Activated gamma-delta T cell treated with anti-CD3 and anti-CD28 coated beads, Interleukin-2, amount 50 U/mL, for 16 hours (primary cell): ENCODE measurements at places on chromosomes 1 and 21.

GRCh38 chr1:156959925-156960324, 39.5 kb downstream of the LRRC71 start:
- no peak for DNase-seq

DNA sequence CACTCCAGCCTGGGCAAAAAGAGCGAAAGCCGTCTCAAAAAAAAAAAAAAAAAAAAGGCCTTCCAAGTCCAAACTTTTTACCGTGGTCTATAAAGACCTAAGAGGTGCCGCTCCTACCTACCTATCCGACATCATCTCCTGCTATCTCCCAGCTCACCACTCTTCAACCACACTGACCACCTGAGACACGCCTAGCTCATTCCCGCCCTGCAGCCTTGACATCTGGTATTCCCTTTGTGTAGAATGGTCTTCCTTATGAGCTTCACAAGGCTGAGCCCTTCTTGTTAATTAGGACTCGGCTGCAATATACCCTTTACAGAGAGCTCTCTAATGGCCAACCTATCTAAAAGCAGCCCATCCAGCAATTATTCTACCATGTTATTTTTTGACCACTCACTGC, 680 bp downstream of the MAGOH start:
- no peak for DNase-seq

DNA sequence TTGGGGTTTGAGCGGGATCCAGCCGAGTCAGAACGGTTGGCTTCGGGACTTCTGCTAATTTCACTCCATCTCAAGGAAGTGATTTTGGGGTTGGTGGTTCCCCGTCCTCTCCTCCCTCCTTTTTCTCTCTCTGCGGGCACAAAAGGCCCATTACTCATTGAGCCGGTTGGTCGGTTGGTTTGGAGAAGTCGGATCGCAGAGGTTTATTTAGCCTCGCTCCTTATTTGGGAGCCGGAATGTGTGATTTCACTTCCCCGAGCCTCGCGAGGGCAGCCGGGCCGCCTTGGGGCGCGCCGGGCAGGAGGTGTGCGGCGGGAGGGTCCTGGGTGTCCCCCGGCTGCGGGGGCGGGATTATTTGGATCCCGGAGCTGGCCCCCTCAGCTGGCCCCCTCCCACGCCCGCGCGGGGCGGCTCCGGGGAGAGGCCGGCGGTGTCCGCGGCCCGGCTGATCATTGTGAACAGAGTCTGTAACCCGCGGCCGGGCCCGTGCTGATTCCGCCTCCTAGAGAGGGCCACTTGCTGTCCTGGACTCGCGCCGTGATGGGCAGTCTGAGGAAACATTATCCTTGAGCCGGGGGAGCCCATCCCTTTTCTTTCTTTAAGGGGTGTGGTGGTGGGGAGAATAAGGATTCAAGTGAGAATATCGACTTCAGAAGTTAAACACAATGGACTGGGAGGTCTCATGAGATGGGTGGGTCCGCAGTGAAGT, 1.2 kb downstream of the MAPKAPK2 start:
- no peak for DNase-seq

DNA sequence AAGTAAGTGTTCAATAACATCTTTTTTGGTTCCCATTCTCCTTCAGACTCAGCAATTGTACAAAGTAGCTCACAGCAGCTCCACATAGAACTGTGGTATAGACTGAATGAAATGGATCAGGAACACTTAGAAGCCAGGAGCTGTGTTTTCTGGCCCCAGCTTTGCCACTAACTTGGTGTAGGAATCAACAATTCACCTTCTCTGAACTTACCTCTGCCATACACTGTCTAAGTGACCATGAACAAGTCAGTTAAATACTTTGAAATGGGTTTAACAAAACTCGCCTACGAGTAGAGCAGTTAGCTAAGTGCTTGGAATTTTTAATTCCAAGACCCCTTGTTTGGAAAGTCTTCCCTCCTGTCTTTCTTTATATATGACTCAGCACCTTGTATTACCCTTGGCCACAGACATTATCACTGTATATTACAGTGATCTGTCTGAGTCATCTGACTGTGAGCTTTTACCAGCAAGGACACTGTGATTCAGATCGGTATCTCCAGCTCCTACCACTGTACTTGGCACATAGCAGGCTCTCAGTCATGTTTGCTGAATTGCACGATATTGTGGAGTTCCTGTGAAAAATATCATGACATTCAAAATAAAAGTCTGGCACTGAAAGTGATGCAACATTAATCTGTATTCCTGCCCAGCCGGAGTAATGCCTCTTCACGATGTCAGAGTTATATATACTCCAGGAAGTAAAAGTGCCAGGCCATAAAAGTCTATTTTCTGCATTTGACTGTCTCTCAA, 101.7 kb upstream of the BEND5 start:
- DNase-seq: no peak

GRCh38 chr1:21182181-21182731, 5.6 kb upstream of the EIF4G3 start:
- no peak for DNase-seq

- DNase-seq: no peak
Observed at GRCh38 chr1:225479996-225480720, 52.3 kb upstream of the LBR start.

DNA sequence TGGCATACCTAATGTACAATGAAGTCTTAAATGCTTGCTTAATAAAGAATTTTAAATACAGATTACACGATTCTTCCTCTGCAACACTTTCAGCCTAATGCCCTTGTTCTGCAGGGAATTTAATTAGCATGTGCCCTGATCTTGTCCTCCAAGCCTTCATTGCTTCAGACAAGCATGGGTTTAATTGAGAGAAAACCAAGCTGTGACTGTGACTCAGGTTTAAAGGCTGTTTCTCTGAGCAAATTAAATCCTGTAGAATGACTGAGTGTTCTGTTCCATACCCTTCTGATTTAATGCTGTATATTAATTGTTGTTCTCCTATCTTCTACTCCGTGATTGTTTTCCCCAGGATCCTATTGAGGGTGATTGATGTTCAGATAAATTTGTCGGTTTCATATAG, 269.0 kb upstream of the PRMT6 start:
- no peak for DNase-seq

DNA sequence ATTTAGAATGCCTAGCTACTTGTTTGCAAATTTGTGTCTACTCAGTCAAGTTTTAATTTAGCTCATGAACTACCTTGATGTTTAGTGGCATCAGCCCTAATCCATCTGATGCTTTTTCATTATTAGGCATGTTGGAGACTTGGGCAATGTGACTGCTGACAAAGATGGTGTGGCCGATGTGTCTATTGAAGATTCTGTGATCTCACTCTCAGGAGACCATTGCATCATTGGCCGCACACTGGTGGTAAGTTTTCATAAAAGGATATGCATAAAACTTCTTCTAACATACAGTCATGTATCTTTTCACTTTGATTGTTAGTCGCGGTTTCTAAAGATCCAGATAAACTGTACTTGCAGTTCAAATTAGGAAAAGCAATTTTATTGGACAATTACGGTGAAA, 7.6 kb downstream of the SOD1 start:
- DNase-seq: no peak

GRCh38 chr1:228045871-228046270, 36.6 kb upstream of the ARF1 start:
- DNase-seq: no peak

DNA sequence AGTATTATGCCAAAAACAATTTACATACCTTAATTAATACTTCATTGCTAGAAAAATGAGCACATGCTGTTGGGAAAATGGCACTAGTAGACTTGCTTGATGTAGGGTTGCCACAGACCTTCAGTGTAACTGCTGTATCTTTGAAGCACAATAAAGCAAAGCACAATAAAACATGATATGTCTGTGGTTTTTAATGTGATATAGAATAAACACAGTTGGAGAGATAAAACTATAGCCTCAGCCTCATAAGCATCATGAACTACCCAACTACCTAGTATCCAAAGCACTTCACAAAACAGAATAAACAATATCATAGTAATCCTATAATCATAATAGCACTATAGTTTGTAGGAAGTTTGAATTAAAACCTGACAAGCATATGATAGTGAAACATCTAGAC, 143.5 kb downstream of the SYT14 start:
- DNase-seq: no peak

GRCh38 chr1:96536581-96536980, 185.0 kb upstream of the PTBP2 start:
- no peak for DNase-seq

DNA sequence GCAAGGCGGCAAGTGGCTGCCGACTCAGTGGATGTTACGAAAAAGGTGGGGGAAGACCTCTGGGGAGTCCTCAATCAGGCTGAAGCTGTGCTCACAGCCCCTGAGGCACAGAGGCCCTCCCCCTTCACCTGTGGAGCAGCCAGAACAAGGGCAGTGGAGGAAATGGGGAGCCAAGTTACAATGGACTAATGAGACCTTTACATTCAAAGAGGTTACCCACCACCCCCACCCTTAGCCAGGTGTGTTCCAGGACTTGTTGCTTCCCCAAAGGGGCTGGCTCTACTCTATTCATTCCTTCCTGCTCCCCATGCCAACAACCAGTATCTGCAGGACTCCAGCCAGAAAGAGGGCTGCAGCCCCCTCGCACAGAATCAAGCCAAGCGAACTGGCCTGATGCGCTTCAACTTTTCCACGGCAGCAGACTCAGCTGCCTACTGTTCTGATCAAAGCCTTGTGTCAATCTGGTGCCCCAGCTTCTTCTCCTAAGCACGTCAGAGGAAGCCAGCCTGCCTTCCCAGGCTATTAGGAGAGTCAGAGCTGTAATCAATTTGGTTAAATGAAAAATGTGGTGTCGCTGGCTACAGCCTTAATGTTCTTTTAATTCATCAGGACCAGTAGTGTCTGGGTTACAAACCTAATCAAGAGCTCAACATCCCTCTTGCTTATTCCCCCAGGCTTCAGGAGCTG, 1.8 kb upstream of the SYT2 start:
- DNase-seq: no peak

GRCh38 chr1:2408859-2409276, 3.5 kb downstream of the PEX10 start:
- DNase-seq: no peak

GRCh38 chr1:92446546-92446945, 40.2 kb downstream of the GFI1 start:
- no peak for DNase-seq

DNA sequence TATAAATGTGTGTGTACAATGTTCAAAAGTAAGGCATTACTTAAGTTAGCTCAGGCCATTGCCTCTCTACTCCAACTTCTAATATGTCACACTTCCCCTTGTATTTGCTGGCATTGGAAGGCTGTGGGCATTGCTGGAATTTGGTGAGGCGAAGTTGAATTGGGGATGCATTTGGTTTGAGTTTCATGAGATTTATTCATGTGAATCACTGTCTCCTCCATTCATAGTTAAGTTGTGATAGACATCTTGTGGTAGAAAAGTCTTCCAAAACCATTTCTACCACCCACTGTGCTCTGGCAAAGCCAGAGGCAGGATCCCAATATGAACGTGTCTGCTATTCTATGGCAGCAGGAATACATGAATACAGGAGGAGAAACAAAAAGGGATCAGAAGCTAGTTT, 397.8 kb upstream of the USP24 start:
- DNase-seq: no peak

DNA sequence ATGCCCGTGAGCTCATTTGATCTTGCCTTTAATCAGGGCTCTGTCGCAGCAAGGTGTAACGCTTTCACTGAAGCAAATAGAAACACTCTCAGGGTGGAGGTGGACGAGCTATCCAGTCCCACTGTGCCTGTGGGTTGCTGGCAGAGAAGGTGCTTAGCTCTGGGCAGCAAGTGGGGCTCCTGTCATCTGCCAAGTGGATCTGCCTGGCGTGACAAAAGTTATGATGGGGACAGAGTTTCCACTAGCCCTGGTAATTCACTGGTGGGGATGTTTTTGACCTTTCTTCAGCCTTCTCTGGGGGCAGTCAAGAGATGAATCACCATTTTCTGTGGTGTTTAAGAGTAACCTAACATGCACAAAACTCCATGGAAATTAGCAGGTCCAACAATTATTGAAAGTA, 71.3 kb upstream of the EDEM3 start:
- DNase-seq: no peak

- DNase-seq: no peak
Observed at GRCh38 chr1:211531194-211532087, 39.5 kb upstream of the RD3 start.

DNA sequence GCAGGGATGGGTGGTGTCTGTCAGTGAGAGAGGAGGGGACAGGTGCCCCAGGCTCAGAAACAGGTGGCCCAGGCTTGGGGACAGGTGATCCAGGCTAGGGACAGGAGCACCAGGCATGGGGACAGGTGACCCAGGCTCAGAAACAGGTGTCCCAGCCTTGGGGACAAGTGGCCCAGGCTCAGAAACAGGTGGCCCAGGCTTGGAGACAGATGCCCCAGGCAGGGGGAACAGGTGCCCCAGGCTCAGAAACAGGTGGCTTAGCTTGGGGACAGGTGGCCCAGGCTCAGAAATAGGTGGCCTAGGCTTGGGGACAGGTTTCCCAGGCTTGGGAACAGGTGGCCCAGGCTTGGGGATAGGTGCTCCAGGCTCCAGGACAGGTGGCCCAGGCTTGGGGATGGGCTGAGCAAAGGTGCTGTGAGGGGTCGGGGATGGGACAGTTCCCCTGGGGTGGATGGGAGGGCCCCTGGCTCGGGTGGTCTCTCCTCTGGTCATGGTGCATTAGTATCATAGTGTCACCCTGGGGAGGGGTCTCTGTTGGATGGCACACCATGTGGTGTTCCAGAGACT, 87.7 kb upstream of the C1orf174 start:
- DNase-seq: no peak

DNA sequence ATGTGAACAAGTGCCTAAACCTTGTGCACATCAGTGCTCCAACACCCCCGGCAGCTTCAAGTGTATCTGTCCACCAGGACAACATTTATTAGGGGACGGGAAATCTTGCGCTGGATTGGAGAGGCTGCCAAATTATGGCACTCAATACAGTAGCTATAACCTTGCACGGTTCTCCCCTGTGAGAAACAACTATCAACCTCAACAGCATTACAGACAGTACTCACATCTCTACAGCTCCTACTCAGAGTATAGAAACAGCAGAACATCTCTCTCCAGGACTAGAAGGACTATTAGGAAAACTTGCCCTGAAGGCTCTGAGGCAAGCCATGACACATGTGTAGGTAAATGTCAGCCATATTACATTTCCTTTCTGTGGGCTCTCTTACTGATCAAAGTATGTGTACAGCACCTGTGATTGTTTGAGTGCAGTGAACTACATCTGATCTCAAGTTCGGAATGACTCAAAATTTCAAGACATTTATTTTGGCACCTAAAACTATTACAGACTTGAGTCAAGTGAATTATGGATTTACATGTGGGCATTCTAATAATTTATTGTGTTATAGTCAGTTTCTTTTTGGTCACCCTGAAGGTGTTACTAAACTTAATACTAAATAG, 196.5 kb downstream of the TPR start:
- DNase-seq: no peak

- no peak for DNase-seq
Observed at GRCh38 chr1:37718181-37718900, 26.0 kb downstream of the CDCA8 start.

GRCh38 chr1:54710434-54710833, 5.2 kb upstream of the TTC4 start:
- DNase-seq: no peak

DNA sequence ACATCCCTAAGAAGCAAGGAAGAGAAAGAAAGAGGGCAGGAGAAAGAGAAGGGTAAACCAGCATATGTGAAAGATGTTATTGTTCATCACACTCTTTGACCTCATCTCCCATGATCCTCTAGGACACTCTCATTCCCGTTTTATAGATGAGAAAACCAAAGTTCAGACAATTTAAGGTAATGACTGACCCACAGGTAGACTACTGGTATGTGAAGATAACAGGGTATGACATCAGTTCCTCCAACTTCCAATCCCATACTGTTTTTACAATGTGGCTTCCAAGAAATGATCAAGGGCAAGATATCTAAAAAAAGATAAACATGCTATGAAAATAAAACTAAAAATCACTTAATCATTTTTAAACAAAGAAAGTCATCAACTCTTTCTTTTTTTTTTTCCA, 95.2 kb upstream of the TNFSF4 start:
- DNase-seq: no peak
